Stomach (tissue), 19 donors: ENCODE measurements at places on chromosomes 2 and 18. TPM values are rescaled to one million over a fixed set of nuclear protein-coding genes. Genes with fewer than 3 reads are reported as not detected.

GRCh38 chr2:231800493-231801091, 14.3 kb downstream of the COPS7B start:
- H3K36me3 ChIP-seq: peaks cover 49% of the 10 kb centered on the region
- H3K27ac ChIP-seq: no peak overlapping the region
- peak; percentile 50 for DNase-seq
- no peaks in the 10 kb centered on the region for H3K27me3 ChIP-seq
- H3K4me1 ChIP-seq: peaks cover 8% of the 10 kb centered on the region
- no peak overlapping the region for H3K4me3 ChIP-seq

DNA sequence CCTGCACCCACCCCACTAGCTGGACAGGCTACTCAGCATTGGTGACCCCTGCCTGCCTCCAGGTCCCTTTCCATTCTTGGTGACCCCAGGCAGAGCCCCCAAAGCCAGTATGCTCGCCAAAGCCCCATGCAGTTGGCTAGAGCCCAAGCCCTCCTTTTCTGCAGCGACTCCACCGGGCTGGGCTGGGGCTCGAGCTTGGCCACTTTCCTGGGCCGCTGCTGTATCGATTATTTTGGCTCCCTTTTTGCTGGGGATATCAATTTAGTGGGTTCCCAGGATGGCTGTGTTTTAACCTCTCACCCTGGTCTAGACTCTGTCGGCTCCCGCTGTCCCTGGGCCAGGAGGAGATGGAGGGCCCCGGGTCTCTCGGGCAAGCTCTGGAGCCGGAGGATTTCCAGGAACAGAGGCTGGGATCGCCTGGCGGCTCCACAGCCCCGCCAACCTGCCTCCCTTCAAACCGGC, 76.0 kb downstream of the SMAD7 start:
- H3K4me1 ChIP-seq: no peaks in the 10 kb centered on the region
- H3K4me3 ChIP-seq: no peak overlapping the region
- H3K36me3 ChIP-seq: no peaks in the 10 kb centered on the region
- DNase-seq: no peak

DNA sequence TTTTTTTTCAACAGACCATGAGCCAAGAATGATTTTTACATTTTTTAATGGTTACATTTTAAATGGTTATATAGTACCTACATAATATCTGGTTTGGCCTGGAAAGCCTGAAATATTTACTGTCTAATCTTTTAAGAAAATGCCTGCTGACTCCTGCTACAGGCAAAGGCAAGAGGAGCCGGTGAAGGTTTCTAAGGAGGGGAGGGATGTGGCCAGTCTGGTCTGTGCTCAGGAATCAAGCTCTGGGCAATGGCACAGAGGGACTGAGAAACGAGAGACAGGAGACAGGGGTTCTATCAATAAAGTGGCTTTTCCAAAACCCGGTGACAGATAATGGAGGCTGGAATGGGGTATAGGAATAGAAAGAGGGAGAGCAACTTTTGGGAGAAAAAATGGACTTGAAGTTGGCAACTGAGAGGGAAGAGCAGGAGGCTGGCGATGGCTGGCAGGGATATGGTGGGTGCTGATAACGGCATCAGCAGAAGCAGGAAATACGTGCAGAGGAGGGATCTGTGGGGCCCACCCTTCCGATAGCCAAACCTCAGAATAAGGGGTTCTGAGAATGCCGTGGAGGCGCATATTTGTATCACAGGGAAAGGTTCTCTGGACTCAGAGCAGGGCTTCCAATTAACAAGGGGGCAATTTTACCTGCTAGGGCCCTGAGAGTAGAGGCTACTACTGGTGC, 64.0 kb upstream of the DNMT3A start:
- no peaks in the 10 kb centered on the region for H3K27me3 ChIP-seq
- H3K4me3 ChIP-seq: no peak overlapping the region
- no peak for DNase-seq
- peaks cover 4% of the 10 kb centered on the region for H3K36me3 ChIP-seq
- no peak overlapping the region for H3K27ac ChIP-seq

DNA sequence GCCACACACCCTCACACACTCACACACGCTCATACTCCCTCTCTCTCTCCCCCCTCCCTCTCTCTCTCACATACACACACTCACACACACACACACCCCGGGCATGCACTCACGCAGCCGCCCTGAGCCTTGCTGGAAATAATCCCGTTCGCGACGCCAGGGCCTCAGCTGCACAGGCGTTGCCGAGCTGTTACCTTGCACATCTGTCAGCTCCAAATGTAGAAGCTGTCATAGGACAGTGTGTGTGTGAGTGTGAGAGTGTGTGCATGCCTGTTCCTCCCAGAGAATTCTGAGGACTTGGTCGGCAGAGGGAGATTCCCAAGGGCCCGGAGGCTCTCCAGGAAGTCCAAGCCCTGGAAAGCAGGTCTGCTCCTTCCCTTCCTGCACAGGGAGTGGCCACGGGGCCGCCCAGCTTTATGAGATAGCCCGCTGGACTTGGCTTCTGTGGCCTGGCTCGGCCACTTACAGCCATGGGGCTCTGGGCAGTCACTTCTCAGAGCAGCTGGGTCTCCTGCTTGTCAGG, 8.6 kb downstream of the SPR start:
- H3K27me3 ChIP-seq: peaks cover 4% of the 10 kb centered on the region
- no peak overlapping the region for H3K4me3 ChIP-seq
- H3K4me1 ChIP-seq: peaks cover 23% of the 10 kb centered on the region

GRCh38 chr18:10349561-10349960, 104.9 kb upstream of the APCDD1 start:
- no peak overlapping the region for H3K27ac ChIP-seq
- no peaks in the 10 kb centered on the region for H3K36me3 ChIP-seq
- DNase-seq: no peak
- no peak overlapping the region for H3K4me3 ChIP-seq
- peaks cover 10% of the 10 kb centered on the region for H3K4me1 ChIP-seq
- no peaks in the 10 kb centered on the region for H3K27me3 ChIP-seq

- no peak overlapping the region for H3K4me3 ChIP-seq
- H3K4me1 ChIP-seq: no peaks in the 10 kb centered on the region
Measured at GRCh38 chr2:126253669-126254068, 402.3 kb upstream of the GYPC start.

GRCh38 chr2:23475473-23475872, 90.5 kb downstream of the KLHL29 start:
- DNase-seq: no peak
- peaks cover 9% of the 10 kb centered on the region for H3K4me1 ChIP-seq

DNA sequence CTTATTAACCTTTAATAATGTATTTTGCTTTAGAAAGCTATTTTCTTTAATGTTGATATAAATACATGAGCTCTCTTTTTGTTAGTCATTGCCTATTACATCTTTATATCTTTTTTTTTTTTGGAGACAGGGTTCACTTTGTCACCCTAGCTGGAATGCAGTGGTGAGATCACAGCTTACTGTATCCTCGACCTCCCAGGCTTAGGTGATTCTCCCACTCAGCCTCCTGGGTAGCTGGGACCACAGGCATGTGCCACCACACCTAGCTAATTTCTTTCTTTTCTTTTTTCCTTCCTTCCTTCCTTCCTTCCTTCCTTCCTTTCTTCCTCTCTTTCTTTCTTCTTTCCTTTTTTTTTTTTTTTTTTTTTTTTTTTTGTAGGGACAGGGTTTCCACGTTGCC, 15.4 kb downstream of the NAB1 start:
- no peak overlapping the region for H3K4me3 ChIP-seq
- peaks cover 6% of the 10 kb centered on the region for H3K36me3 ChIP-seq
- H3K27ac ChIP-seq: no peak overlapping the region
- H3K27me3 ChIP-seq: no peaks in the 10 kb centered on the region
- H3K4me1 ChIP-seq: peaks cover 5% of the 10 kb centered on the region

- no peak overlapping the region for H3K27ac ChIP-seq
- DNase-seq: no peak
- no peaks in the 10 kb centered on the region for H3K36me3 ChIP-seq
Measured at GRCh38 chr2:59572227-59572626, 981.2 kb downstream of the BCL11A start.

- no peaks in the 10 kb centered on the region for H3K36me3 ChIP-seq
- H3K4me1 ChIP-seq: no peaks in the 10 kb centered on the region
- no peak overlapping the region for H3K27ac ChIP-seq
Measured at GRCh38 chr18:48419277-48420022, 10.3 kb upstream of the ZBTB7C start.

DNA sequence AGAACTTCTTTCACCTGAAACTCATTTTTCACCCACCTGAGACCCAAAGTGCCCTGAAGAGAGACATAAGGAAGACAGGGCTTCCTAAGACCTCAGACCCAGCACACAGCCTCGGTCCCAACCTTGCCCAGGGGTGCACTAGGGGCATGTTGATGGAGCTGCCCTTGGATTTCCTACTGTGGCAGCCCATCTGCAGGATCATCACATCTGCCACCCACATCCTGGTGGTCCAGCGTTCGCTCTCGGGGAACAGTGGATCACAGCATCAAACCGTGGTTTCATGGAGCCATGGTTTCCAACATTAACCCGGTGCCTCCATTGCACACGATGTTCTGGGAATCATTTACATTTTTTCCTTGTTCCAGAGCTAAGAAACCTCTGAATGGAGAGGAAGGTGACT, 186.4 kb downstream of the TFCP2L1 start:
- DNase-seq: no peak
- no peaks in the 10 kb centered on the region for H3K36me3 ChIP-seq
- no peak overlapping the region for H3K4me3 ChIP-seq
- no peak overlapping the region for H3K27ac ChIP-seq
- H3K4me1 ChIP-seq: peaks cover 4% of the 10 kb centered on the region

The COL6A3 gene
- 138 TPM for total RNA-seq

The SLC66A2 gene
- 148 TPM for total RNA-seq

The HOXD1 gene
- not detected for total RNA-seq

The SERPINB10 gene
- total RNA-seq: not detected
